HS-27A (cell line): ENCODE measurements at places on chromosomes 1 and 21.
A peak's percentile ranks its signal among the peaks of the same experiment; 100 is the strongest.

- no peak for DNase-seq
Observed at GRCh38 chr1:18532390-18533170, 51.9 kb downstream of the KLHDC7A start.

- DNase-seq = no peak
Observed at GRCh38 chr1:8259498-8260290, 58.2 kb upstream of the SLC45A1 start.

DNA sequence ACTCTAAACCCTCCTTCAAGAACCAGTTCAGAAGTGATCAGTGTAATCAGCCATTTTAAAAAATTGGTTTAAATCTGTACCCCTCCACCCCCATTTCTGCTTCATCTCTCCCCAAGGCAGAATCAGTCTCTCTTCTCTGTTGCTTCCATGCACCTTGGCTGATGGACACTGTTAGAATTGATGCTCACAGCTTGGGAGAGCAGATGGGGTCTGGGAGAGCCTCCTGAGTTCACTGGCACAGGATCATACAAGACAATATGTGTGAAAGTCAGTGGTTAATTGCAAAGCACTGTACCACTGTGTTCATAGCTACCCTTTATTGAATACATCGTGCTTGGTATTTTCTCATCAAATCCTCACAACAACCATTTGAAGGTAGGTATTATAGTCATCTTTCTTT lies 140.9 kb downstream of the ROR1 start:
- DNase-seq = no peak

- DNase-seq = no peak
Observed at GRCh38 chr1:41813755-41814745, 104.7 kb downstream of the HIVEP3 start.

DNA sequence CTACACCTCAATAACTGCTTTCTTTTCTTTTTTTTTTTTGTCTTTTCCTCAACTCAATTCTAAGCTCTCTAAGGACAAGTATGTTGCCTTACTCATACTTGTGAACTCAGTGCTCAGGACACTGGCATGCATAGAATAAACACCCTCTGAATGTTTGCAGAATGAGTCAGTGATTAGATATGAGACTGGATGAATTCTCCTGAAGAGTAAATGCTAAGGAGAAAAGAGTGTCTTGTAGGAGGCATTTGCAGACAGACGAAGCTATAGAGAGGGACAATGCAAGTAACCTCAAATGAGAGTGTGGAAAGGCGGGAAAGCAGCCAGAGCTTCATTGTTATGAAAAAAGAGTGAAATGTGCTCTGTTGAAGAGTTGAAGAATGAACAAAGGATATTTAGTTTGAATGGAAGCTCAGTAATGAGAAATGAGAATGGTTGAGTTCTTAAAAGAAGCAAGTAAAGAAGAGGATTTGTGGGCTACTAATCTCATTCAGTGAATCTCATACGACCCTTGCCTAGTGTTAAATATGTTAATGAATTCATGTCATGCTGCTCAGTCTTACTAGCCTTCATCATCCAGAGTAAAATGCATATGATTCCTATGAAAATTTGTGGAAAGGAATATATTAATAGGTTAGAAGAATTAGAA lies 166.1 kb upstream of the DPYD start:
- peak; percentile 99 for DNase-seq

- no peak for DNase-seq
Observed at GRCh38 chr1:239458144-239458500, 71.8 kb downstream of the CHRM3 start.

DNA sequence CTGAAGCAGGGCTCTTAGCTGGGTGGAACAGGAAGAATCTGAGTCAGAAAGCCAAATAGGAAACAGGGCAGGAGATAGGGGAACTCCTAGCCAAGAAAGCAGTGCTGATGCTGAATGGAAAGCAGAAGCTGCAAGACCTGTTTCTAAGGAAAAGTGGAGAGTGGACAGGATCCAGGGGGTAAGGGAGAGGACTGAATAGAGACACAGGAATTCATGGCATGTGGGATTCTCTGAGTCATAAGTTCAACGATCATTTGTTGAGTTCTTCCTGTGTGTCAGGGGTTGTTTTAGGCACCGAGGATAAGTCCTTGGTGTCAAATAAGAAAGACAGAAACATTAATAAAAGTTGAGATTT lies 153.8 kb upstream of the FGGY start:
- peak; percentile 96 for DNase-seq
